K562 (cell line): ENCODE measurements at places on chromosomes 1 and 21.

- no peak for DNase-seq
These were observed 30.9 kb downstream of the PDE9A start for GRCh38 chr21:42684109-42684916.

- DNase-seq: no peak
These were observed 2.0 kb downstream of the KCNE2 start for GRCh38 chr21:34365809-34366208.

GRCh38 chr1:170887726-170888125, 47.6 kb upstream of the MROH9 start:
- no peak for DNase-seq

- DNase-seq: no peak
These were observed 276.2 kb downstream of the USP25 start for GRCh38 chr21:16005996-16006395.

GRCh38 chr1:111538343-111539025, 35.1 kb upstream of the ADORA3 start:
- DNase-seq: no peak

DNA sequence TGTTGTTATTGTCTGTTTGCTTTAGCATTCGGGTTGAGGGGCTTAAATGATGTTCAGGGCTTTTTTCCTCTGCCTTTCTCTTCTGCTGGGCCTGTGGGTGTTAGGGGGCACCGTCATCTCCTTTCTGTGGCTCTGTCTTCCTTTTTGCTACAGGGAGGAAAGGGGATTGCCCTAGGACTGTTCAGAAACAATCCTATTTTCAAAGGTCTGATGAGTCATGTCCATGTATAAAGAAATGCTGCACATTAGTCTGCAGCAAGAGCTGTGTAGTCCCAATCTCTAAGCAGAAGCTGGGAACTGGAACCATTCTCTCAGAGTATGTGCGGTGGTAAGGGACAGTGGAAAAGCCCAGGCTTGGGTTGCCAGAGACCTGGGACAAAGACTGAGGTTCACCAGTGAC, 462.3 kb downstream of the OMA1 start:
- no peak for DNase-seq

- DNase-seq: no peak
These were observed 136.1 kb upstream of the JUN start for GRCh38 chr1:58919959-58920321.

GRCh38 chr1:150578272-150579109, 919 bp downstream of the MCL1 start:
- peak; percentile 75 for DNase-seq
